Suprapubic skin (tissue), 4 donors: ENCODE measurements at places on chromosomes 3 and 15. TPM values are rescaled to one million over a fixed set of nuclear protein-coding genes. Genes with fewer than 3 reads are reported as not detected.
A peak's percentile ranks its signal among the peaks of the same experiment; 100 is the strongest.

Gene ATP2B2
- 2.2 TPM for total RNA-seq

Gene SLC28A2
- not detected for total RNA-seq

Gene AHSG
- total RNA-seq = 0.97 TPM

Gene PLIN1
- total RNA-seq = 17.7 TPM

Gene C3orf22
- not detected for total RNA-seq

Gene C3orf85
- total RNA-seq = not detected

Gene NECTIN3
- 10.1 TPM for total RNA-seq

Gene GP9
- total RNA-seq = not detected

Gene CELSR3
- 1.7 TPM for total RNA-seq

DNA sequence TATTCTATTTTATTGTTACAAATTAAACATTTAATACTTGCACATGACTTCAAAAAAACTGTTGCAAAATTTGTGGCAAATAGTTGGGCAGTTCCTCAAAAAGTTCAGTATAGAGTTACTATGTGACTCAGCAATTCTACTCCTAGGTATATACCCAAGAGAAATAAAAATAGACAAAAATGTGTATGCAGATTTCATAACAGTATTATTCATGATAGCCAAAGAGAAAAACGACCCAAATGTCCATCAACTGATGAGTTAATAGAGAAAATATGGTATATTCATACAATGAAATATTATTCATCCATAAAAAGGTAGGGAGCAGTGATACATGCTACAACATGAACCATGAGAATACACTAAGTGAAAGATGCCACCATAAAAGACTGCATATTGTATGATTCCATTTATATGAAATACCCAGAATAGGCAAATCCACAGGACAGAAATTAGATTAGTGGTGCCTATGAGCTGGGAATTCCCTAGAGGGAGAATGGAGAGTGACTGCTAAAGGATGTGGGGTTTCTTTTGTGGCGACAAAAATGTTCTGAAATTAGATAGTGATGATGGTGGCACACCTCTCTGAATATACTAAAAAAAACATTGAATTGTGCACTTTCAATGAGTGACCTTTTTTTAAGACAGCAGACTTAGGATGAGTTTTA lies 31.6 kb upstream of the CLASP2 start:
- DNase-seq = no peak

GRCh38 chr15:99961011-99961441 lies 227.8 kb upstream of the LYSMD4 start:
- DNase-seq = peak; percentile 72

DNA sequence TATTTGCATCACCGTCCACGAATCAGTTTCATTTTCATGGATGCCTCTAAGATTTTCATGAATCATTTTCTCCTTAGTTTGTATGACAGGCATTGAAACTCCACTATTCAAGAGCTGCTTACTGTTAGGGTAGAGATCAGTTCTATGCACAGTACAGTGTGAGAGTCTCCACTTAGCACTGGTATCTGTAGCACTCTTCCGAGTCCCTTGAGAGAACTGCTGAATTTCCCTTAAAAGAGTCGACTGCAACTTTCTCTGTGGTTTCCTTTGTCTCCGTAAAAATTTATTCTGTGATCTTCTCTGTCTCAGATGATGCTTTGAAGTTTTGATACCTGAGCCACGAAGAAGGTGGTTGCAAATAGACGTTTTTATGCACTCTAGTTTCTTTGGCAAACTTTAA lies 14.8 kb downstream of the GTPBP8 start:
- DNase-seq = no peak

GRCh38 chr3:2468816-2469215 lies 370.1 kb downstream of the CNTN4 start:
- no peak for DNase-seq

- DNase-seq = no peak
These were observed 146.3 kb downstream of the GMNC start for GRCh38 chr3:190716211-190716610.

DNA sequence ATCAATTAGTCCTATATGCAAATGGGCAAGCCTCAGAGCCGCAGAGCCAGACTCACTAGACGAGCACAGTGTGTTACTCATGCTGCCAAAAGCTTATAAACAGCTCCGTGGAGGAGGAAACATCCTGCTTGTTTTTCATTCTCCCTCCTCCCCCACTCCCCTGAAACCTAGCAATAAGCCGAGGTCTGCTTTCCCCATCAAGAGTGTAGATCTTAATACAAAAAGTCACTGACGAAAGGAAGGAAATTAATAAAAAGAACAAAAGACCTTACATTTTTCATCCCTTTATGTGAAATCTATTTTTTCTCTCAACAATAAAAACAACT lies 88.5 kb downstream of the XXYLT1 start:
- DNase-seq = no peak

DNA sequence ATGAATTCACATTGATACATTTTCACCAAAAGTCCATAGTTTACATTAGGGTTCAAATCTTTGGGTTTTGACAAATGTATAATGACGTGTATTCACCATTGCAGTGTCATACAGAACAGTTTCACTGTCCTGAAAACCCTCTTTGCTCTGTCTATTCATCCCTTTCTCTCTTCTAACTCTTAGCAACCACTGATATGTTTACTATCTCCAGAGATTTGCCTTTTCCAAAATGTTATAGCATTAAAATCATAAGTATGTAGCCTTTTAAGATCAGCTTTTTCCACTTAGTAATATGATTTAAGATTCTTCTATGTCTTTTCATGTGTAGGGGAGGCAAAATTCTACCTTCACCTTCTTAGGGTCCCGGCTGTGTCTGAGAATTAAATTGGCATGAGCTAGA lies 203.8 kb downstream of the TPRG1 start:
- DNase-seq = no peak

GRCh38 chr15:91961357-91961756 lies 107.8 kb downstream of the SLCO3A1 start:
- DNase-seq = no peak

DNA sequence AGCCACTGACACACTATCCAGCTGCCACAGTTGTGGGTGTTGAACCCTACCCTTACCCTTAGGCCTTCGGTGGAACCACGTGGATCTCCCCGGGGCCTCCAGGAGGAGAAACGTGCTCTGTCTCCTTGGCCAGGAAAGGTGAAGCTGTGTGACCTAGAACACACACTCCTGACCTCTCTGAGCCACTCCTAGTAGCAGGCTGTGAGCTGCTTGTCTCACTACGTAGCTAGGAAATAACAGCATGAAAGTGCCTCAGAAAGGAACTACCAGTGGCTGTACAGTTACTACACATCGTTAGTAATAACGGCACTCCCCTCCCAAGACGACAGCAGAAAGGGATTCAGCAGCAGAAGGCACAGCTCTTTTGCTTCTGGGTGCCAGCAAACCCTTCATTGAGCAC lies 36.2 kb upstream of the SLC6A6 start:
- no peak for DNase-seq

DNA sequence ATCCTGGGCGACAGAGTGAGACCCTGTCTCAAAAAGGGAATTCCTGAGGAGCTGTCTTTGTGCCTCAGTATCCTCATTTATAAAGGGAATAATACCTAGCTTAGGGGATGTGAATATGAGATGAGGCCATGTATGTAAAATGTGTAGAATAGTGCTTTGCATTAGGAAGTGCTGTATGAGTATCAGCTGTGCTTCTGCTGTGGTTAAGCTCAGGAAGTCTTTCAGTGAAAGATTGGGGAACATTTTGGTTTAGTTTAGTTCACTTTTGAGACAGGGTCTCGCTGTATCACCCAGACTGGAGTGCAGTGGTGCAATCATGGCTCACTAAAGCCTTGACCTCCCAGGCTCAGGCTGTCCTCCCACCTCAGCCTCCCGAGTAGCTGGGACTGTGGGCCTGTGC lies 10.6 kb downstream of the THUMPD3 start:
- DNase-seq = no peak

- no peak for DNase-seq
These were observed 170.7 kb upstream of the FAM3D start for GRCh38 chr3:58837141-58837843.

GRCh38 chr3:28597452-28597851 lies 248.8 kb upstream of the AZI2 start:
- no peak for DNase-seq

- DNase-seq = no peak
These were observed 65.4 kb downstream of the AQP9 start for GRCh38 chr15:58203537-58203936.

GRCh38 chr3:107589454-107589853 lies 66.7 kb downstream of the BBX start:
- DNase-seq = no peak

DNA sequence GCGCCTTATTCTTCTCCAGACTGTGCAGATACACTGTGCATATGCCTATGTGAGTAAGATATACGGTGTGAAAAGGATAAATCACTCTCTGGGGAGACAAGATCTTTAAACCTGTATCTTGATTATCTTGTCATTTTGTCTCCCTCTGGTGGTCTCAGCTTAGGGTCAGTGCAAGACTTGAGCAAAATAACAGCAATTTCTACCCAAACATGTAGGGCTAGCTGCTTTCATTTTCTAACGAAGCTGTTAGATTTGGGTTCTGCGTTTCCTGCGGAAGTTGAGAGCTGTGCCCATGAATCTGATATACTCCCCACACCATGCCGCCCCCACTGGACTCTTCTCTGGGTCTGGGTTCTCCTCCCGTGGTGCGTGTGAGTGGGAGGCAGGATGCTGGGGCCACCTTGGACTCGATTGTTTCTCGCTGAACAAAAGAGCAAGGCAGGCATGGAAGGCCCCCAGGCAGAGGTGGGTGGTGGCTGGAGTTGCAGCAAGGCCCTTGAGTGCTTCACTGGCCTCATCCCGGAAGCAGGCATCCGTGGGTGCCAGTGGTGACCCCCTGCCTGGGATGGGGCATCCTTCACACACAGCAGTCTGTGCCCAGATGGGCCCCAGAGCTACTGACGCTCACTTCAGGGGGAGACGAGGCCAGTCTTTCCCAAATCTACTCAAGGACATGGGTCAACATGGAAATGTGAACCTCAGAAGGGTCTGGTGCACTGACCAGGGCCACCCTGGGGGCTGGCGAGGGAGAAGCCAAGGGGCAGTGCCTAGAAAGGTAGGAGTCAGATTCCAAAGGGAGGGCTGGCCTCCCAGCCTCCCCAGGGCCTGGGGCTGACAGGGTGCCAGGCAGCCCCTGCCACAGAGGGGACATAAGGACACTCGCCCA lies 179.6 kb downstream of the NSMCE3 start:
- no peak for DNase-seq

DNA sequence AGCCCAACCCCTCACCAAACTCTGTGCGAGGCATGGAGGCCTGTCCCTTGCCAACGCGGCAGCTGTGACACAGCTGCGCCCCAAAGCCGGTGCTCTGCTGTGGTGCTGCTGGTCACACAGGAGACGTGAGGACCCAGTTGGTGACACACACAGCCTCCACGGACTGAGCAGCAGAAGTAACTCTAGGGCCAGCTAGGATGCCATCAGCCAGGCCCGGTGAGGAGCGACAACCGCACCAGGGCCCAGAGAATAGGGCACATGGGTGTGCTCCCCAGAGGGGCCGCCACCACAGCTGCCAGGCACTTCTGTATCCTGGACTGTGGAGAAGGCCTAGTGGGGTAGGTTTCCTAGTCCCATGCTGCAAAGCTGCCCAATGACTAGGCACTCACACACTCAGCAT lies 10.7 kb downstream of the ZXDC start:
- DNase-seq = peak; percentile 42

DNA sequence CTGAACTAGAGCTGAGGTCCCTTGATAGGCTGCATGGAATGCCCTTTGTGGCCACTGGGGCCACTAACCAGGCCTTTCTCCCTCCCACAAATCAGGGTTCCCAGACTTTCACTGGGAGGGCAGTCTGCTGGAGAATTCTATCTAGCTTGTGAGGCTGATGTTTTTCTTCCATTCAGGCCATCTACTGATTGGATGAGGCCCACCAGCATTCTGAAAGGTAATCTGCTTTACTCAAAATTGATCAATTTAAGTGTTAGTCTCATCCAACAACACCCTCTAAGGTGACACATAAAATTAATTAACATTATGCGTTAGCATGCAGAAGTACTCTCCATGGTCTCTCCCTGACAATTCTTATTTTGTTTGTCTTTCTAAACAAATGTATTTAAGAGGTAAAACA lies 80.5 kb downstream of the RTP4 start:
- DNase-seq = no peak

DNA sequence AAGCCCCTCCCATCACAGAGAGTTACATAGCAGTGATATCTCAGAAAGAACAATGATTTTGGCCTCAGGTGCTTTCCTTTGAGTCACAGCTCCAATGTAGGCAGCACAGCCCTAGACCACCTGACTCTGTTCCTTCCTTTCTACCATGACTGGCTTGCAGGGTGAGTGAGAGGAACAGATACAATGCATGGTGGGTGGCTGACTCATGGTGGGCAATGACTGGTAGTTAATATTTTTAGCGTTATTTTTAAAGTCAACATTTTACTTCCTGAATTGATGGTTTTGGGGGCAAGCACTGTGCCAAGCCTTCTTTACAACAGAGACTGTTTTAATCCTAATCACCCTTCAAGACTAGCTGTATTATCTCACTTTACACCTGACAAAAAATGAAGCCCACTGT lies 32.8 kb upstream of the ST3GAL6 start:
- no peak for DNase-seq

DNA sequence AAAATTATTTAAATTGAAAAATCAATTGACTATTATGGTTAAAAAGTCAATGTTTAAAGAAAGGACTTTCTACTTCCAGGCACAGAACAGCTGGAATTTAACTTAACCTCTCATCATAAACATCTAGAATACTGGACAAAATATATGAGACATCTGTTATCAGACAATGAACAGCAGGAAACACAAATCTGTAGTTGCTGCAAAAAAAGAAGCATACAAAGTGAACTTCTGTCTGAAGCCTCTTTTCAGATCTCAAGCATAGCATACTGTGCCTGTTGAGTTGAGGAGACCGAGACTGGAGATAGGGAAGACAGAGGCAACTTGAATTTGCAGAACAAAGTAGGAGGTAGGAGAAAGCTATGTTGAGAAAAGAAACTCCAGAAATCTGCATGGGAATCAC lies 140.0 kb upstream of the CBLB start:
- no peak for DNase-seq

- DNase-seq = no peak
These were observed 296.2 kb downstream of the NEK10 start for GRCh38 chr3:27072810-27073651.

DNA sequence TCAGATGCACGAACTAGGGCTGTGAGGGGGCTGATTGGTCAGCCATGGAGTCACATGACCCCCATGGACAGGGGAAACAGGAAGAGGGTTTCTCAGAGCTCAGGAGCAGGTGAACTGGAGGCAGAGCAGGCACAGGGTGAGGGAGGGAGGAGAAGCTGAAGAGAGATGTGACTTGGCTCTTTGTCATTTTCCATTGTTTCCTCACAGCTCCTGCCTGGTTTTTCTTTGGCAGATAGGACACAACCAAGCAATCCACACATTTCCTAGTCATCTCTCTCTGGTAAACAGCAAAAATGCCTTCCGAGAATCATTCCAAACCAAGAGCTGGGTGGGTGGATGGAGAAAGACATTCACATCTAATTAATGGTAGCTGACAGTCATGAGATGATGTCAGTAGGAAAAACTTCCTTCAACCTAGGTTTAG lies 43.4 kb upstream of the LMCD1 start:
- DNase-seq = no peak

DNA sequence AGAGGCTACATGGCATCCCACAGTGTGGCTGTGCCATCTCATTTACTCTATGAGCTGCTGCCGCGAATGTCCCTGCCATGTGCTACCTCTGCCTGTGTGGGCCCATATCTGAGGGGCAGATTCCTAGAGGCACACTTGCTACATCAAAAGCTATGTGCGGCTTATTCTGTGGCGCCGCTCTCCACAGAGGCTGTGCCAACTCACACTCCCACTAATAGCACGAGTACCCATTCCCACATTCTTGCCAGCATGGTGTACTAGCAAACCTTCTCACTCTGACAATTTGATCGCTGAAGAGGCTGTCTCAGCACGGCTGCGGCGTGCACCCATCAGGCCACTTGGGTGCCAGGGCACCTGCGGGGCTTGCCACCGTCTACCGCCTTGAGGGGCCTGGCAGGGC lies 31.2 kb upstream of the MUSTN1 start:
- DNase-seq = no peak
